Daoy (cell line): ENCODE measurements at places on chromosomes 12 and 14.
A peak's percentile ranks its signal among the peaks of the same experiment; 100 is the strongest.

DNA sequence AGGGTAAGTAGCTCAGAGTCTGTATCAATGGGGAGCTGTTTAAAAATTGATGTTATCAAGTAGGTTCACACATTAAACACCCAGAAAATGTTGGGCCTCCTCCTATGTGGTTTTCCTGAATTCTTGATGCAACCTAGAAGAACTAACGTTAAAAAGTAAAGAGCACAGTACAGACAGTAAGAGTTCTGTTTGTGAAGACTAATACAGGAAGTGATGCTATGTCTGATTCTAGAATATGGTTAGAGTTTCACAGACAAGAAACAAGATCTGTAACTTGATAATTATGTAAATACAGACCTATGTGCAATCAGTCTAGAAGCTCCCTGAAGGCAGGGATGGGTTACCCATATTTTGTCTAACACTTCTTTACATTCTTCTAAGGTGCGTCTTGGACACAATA, 214.9 kb upstream of the BTG1 start:
- no peak for DNase-seq

DNA sequence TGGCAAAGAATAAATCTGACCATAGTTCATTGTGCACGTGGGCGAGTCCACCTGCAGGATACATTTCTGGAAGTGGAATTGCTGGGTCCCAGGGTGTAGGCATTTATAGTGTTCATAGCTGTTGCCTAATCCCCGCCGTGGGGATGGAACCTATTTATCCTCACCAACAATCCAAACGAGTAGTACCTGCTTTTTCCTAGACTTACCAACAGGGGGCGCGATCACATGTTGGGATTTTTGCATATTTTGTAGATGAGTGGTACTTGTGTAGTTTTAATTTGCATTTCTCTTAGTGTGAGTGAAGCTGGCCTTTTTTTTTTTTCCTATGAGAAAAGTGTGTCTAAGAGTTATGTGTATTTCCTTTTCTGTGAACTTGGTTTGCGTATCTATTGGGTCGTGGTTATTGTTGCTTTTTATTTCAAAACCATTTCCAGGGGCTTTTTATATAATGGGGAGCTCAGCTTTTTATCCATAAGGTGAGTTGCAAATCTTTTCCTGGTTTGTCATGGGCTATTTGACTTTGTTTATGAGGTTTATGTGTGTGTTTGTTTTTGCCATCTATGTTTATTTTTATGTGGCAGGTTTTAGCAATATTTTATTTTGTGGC, 67.2 kb downstream of the CCDC92 start:
- peak; percentile 75 for DNase-seq

- no peak for DNase-seq
Observed at GRCh38 chr12:12559719-12560296, 2.9 kb downstream of the DUSP16 start.

DNA sequence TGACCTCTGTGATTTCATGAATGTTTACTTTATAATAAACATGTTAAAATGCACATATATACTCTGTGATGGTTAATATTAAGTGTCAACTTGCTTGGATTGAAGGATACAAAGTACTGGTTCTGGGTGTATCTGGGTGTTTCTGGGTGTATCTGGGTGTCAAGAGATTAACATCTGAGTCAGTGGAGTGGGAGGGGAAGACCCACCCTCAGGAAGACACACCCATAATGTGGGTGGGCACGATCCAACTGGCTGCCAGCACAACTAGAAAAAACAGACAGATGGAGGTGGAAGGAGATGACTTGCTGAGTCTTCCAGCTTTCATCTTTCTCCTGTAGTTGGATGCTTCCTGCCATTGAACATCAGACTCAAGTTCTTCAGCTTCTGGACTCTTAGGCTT, 11.9 kb downstream of the NUP37 start:
- DNase-seq = peak; percentile 10

DNA sequence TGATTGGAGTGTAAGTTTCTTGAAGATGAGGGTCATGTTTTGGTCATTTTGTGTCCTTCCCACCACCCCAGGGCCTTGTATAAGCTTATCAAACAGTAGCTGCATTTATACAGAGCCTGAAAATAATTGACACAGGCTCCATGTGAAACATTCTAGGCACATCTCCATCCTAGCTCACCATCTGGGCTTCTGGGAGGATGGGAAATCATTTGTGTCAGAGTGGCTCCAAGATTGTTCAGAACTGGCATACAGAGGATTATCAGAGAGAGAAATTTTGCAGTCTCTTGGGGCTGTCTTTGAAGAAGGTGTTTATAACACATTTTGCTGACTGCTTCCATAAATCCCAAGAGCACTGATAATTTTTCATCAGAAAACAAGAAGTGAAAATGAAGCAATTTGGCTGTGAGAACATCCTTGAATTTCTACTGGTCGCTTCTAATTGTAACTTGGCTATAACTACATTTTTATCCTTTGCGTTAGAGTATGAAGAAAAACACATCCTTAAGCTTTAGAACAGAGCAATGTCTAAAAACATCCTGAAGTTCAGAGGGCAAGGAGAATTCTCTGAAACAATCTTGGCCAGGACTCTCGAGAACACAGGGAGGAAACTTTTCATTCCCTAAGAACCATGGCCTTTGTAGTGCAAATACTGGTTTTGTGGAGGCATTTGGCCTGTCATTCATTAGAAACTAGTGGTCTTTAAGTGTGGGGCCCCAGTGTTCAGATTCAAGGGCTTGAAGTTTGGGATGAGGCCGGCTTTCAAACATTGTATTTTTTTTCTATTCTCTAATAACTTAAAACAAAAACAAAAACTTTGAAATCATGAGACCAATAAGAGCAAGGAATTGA, 151.1 kb downstream of the DACT1 start:
- DNase-seq = no peak

- DNase-seq = no peak
Observed at GRCh38 chr14:61602003-61602732, 93.1 kb upstream of the HIF1A start.

DNA sequence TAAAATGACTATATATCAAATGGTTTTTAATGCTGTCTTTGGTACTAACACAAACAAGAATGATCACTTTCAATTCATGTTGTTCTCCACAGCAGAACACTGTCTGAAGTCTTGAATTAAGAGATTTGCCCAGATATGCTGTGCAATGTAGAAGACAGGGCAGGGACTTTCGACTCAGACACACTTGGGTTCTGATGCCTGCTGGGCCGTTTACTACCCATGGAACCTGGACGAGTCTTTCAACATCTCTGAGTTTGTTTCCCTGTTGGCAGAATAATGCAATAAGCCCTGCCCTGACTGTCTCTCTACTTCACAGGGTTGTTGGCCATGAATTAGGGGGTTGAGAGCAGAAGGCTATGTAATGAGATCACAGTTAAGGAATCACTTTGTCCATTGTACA, 162.6 kb upstream of the TMPO start:
- peak; percentile 49 for DNase-seq

- DNase-seq = no peak
Observed at GRCh38 chr12:85784096-85784720, 52.0 kb downstream of the RASSF9 start.

GRCh38 chr14:105064001-105064400, 1.2 kb downstream of the GPR132 start:
- no peak for DNase-seq

DNA sequence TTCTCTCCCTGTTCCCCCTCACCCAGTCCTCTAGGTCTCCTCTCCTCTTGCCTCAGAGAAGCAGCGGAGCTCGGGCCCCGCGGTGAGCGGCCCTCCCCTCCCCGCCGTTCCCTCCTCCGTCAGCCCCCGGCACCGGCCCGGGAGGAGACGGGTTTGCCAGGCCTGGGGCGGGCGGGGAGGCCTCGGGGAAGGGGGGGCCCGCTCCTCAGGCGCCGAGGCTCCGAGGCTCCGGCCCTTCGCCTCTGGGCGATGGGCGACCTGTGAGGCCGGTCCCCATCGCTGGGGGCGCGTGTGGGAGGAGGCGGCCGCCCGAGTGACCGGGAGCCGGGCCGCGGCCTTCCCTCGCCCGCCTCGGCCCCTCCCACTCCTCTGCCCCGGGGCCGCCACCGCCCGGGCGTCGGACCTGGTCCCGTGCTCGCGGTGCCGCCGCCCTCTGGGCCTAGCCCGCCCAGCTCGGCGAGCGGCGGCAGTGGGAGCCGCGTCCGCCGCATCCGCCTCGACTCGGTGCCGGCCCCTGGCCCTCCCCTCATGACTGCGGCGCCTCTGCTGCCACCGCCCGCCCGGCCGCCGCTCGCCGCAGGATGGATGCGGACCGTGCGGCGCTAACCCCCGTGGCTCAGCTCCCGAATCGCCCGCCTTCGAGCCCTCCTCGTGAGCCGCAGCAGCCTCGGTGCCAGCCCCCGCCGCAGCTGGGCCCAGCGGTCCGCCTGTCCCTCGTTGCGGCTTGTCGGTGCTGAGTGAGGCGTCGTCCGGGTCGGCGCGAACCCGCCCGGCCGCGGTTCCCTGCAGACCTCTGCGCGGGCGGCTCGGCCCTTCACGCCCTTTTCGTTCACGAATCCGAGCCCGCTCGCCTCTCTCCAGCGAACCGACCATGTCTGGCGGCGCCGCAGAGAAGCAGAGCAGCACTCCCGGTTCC, 574 bp downstream of the WNK1 start:
- DNase-seq = peak; percentile 68

DNA sequence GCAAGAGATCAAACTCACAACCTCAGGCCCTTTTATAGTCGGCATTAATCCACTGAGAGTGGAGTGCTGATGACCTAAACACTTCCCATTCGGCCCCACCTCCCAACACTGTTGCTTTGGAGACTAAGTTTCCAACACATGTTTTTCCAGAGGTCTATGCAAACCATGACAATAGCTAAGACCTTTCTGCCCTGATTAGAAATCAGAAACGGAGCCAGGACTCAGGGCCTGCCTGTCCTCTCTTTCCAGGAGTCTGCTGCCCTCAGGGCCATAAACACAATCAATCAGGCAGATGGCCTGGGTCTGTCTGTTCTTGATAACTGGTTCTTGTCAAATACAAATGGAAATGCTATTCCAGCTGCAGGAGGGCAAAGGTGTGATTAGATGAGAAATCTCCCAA, 97.2 kb upstream of the PSMC1 start:
- no peak for DNase-seq

GRCh38 chr12:77153706-77154105, 88.3 kb upstream of the E2F7 start:
- no peak for DNase-seq

GRCh38 chr12:112305951-112306350, 76.3 kb downstream of the HECTD4 start:
- no peak for DNase-seq

GRCh38 chr14:67927244-67927643, 107.7 kb downstream of the RAD51B start:
- no peak for DNase-seq

- no peak for DNase-seq
Observed at GRCh38 chr14:23518709-23519108, 32.9 kb downstream of the ZFHX2 start.

DNA sequence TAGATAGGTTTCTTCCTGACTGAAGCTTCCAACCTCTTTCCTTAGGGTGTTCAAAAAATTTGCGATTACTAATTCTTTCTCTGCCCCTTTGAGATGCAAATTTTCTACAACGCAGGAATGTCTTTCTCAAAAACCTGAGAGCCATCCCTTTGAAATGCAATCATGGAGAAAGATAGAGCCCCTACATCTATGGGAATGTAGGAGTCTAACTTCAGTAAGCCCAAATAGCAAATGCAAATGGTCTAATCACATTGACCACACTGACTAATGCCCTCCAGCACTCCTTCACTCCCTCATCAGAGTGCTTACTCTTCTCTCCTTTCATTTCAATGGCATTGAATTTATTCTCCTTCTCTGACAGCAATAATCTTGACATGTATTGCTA, 107.1 kb downstream of the SLC6A15 start:
- no peak for DNase-seq

GRCh38 chr14:74927225-74927624, 4.2 kb upstream of the RPS6KL1 start:
- no peak for DNase-seq

DNA sequence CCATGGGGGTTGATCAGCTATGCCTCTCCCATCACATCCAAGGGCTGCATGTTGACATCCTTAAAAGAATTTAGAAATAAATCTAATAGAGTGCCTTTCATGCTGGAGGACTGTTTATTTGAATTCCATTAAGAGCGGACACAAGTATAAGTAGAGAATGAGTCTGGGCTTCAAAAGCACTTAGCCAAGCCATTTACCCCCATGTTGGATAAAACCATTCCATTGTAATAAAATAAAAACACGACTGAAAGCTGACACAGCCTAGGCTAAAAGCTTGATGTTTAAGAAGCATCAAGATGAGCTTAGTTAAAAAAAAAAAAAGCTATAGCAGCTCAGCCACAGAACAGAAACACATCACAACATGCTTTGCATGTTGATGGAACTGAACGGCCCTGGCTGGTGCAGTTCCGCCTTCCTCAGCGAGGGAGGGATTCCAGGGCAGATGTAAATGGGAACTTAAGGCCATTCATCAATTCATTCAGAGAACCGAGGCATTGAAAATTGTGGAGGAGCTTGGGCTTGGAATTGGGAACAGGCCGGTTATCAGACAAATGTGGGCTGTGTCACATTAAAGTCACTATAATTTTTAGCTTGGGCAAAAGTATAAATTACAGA, 41.2 kb downstream of the TMEM132D start:
- DNase-seq = no peak

DNA sequence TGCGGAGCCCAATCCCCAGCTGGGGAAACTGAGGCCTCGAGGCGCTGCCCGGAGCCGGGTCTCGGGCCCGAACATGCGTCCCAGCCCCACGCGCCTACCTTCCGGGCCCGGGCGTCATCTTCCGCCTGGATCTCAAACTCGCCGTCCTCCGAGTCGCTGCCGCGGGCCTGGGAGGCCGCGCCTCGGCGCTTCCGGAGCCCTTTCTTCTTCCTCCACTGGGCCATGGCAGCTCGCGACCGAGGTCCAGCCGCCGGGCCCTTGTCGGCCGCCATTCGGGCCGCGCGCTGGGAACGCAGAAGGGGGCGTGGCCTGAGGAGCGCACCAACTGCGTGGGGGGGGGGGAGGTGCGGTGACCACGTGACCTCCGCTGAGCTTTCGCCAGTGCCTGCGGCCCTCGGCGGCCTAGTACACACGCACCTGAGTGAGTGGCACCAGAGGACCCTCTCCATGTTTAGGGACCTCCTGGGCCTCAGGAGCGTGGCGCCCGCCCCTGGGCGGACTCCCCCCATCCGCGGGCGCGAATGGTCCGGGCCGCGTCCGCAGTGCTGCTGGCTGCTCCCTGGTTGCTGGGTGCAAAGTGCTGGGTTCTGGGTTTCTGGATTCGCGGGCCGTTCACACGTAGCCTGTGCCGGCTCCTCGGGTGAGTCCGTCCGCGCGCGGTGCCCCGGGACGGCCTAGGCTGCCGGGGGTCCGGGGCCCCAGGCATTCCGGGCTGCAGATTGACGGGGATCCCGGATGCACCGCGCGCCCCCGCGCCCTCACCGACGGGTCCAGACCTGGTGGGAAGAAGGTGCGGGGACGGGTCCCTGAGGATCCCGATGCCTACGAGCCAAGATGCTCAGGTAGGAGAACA, at the start of the genes DDX54 and RITA1:
Gene DDX54, minus strand, starts transcription at position 299 of the 853 bp plus-strand sequence. Its CDS starts 27 bp downstream, at position 272.
Gene RITA1, plus strand, starts transcription at position 542 of the 853 bp plus-strand sequence. CDS start 1,026 bp downstream, outside the sequence.
- peak; percentile 90 for DNase-seq
